CD4-positive, CD25-positive, alpha-beta regulatory T cell (primary cell): ENCODE measurements at places on chromosomes 6 and 20. TPM values are rescaled to one million over a fixed set of nuclear protein-coding genes. Genes with fewer than 3 reads are reported as not detected.

PPP1R3G gene
- not detected for polyA plus RNA-seq

PACSIN1 gene
- polyA plus RNA-seq: 0.14 TPM

IL17A gene
- polyA plus RNA-seq: 0.25 TPM

ID4 gene
- polyA plus RNA-seq: not detected

PRRT1 gene
- polyA plus RNA-seq: 0.18 TPM

NRSN1 gene
- polyA plus RNA-seq: not detected

FAM162B gene
- not detected for polyA plus RNA-seq

- DNase-seq: no peak
Observed at GRCh38 chr6:127566119-127566518, 10.9 kb upstream of the C6orf58 start.

DNA sequence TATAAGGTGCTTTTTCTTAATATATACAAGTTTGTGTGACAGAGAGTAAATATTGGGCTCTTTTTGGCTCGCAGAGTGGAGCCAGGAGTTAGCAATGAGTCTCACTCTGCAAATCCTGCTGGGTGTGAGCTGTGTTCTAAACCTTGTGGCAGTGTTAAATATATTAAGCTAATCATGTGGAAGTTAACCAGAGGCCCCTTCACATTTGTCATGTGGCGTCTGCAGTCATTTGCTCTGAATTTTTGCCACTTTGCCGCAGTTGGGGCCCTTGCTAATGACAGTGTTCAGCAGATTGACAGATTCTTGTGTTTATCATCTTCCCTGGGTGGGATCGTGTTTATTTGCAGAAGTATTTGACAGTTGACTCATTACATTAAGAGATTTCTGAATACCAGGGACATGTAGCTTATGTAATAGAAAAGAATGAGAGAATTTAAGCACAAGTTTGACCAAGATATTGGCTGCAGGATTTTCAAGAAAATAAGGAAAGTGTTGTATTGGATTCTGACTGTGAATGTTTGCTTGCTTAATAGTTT is 37.9 kb downstream of the SPATA2 start:
- DNase-seq: no peak

DNA sequence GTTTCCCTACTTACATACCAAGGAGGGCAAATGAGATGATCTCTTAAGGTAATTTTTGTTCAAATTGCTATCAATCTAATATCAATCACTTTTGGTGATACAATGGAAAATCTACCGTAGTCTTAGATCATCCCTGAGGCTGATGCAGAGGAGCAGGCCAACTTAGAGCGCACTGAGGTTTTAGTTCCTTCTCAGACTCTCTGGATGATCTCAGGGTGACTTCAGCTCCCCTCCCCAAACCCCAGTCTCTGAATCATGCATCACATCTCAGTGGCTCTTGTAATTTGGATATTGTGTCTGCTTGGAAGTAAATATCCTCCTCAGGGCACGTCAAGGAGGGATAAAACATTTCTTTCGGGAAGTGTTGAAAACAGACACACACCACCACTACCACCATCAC is 5.9 kb downstream of the TUBB2B start:
- DNase-seq: no peak

DNA sequence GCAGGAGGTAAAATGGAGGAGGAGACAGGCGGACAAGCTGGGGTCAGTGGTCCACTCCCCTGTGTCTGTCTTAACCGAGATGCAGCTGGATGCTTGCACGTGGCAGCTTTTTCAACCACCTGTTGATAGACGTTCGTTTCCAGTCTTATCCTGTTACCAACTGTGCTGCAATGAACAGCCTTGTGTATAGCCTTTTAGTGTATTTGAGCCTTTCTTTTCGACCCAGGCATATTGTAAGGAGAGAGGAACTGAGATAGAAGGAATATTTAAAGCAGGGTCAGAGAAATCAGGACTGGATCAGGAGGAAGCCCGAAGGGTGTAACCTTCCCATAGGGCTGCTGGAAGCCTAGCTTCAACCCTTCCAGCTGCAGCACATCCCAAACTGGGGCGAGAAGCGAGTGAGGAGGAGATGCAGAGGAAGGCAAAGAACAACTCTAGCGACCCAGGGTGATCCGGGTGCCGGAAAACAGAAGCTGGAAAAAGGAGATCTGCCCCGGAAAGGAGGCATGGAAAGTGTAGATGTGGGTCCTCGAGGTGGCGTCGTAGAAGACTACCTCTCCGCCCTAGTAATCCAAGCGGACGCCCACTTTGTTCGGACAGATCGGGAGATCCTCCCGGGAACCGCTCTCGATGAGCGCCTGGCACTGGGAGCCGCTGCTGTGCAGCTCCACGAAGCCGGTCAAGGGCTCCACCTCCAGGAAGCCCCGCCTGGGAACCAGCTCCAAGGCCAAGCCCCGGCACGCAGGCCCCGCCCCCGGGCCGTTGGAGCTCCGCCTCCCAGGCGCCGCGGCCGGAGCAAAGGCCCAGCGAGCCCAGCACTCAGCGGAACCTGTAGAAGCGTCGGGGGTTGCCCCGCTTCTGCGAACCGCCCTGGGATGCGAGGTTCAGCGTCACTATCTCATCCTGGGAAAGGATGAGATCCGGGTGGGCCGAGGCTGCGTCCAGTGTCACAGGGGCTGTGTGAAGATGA is 11.2 kb downstream of the TRIM31 start:
- DNase-seq: peak; percentile 55

- DNase-seq: peak; percentile 30
Observed at GRCh38 chr6:130047088-130047995, 29.0 kb downstream of the L3MBTL3 start.

DNA sequence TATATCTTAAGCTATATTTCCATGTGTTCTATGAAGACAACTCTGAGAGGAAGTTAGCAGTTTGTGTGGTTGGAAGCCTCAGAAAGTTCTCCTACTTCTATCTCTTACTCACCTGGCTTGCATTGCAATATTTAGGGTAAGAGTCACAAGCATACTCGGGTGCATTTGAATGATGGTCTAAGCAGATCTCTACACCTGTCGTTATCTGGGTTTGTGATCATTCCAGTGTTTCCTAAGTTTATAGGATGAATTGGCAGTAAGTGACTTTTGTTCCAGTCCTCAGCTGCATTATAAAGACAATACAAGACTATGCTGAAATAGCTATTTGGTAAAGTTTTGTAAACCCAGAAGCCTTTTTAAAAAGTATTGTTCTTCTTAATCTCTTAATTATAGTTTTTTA is 36.9 kb downstream of the CBFA2T2 start:
- DNase-seq: no peak

- no peak for DNase-seq
Observed at GRCh38 chr20:36298061-36298460, 8.1 kb upstream of the DLGAP4 start.

DNA sequence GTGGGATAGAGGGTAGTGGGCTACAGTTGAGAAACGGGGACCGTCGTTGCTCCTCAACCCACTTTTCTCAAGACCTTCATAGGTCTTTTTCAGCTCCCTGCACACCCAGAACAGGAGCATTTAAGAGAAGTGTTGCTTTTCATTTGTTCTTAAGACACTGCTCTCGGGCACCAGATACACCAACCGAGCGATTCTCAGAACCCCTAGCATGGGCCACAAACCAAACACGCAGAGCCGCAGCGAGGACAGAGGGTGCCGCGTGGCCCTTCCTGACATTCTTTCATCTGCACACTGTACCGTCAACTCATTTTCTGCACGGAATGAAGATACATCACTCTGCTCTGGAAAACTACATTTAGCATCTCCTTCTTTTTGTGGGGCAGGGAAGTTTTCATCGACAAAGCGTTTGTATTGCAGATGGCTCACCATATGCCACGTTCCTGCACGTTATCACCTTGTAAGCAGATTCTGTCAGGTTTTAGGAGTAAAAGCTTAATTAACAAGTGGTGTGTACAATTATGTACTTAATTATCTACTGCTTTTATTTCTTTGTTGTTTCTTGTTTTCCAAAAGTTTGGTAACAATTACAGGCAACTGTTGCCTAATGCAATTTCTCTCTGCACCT is 70.4 kb upstream of the MLN start:
- DNase-seq: no peak

- no peak for DNase-seq
Observed at GRCh38 chr20:34491226-34491931, 24.8 kb upstream of the DYNLRB1 start.
